ENCODE measurements at places on chromosomes 1 and 21. TPM values are rescaled to one million over a fixed set of nuclear protein-coding genes. Genes with fewer than 3 reads are reported as not detected.
A peak's percentile ranks its signal among the peaks of the same experiment; 100 is the strongest.

DNA sequence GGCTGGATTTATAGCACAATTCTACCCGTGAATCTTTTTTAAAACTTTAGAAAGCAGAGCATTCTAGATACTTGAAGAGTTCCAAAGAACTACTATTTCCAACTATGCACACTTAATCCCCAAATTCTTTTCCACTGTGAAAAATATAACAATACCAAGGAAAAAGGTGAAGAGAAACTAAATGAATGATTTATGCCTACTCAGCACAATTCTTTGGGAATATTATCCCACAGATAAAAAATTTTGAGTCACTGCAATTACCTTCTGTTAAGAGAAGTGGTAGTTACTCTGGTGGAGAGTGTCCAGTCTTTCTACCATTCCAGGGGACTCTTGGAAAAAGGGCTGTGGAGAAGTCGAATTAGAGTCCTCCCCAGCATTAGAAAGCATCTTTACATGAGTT is 39.2 kb downstream of the ERO1B start:
- DNase-seq, result no peak

The PTPN22 gene
- 2.3 TPM for total RNA-seq

GRCh38 chr1:94672001-94672400 is 130.4 kb upstream of the F3 start:
- DNase-seq, result no peak

GRCh38 chr1:242243472-242243871 is 244.6 kb upstream of the MAP1LC3C start:
- no peak for DNase-seq

DNA sequence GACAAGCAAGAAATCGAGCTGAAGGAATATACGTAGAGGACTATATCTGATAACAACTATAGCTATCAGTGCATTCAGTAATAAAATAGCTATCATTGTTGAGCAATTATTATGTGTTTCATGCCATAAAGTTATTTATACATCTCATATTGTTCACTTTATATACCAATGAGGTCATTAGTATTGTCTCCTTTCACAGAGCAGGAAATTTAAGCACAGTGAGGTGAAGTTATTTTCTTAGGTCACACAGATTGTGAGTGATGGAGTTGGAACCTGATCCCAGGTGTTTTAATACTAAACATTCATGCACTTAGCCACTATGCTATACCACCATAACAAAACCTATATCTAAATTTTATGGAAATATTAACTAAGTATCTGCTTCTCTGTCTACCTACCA is 180.5 kb upstream of the DPYD start:
- DNase-seq, result no peak

DNA sequence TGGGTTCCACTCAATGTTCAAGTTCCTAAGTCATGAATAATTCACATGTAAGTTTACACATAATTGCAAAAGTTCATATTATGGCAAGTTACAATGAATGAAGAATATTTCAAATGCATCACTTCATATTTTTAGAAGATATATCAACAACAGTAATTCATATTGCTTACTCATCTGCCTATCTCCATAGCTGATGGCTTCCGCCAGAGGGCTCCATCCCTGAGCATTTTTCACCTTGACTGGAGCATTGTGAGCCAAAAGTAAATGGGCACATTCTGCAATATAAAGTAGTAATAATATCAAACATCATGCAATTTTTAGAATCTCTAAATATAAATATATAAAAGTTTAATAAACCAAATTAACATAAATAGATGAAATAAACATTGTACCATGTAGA is 29.8 kb downstream of the ANKRD13C start:
- no peak for DNase-seq

DNA sequence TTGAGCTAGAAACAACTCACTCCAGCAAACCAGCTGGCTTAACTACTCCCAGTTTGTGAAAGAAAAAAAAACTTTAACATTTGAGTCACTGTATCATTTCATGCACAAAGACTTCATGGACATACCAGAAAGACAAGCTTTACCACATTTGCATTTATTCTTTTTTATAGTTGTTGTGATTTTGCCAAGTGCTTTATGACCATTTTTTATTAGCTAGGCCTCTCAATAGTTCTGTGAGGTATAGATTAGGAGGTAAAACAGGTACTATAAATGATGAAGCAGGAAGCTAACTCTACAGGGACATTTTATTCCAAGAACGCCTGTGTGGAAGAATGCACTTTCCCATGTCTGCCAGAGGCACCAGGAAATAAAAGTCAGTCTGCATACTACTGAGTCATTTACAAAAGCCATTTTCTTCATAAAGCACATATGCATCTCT is 8.2 kb upstream of the DENND1B start:
- no peak for DNase-seq

DNA sequence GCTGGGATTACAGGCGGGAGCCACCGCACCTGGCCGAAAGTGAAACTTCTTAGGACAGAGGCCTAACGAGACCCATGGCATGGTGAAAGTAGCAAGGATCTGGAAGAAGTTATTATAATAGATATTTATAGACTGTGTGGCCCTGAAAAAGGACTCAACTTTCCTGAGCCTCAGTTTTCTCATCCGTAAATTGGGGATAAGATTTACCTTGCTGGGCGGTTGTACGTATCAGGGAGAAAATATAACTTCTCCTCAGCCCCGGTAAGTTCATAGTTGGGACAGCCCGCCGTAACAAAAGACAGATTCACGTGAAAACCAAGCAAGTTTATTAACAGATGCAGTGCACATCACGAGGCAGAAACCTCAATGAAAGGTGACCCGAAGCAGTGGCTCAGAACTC is 5.5 kb upstream of the PIK3CD start:
- no peak for DNase-seq

The CATSPERE gene
- total RNA-seq, result 3.1 TPM

DNA sequence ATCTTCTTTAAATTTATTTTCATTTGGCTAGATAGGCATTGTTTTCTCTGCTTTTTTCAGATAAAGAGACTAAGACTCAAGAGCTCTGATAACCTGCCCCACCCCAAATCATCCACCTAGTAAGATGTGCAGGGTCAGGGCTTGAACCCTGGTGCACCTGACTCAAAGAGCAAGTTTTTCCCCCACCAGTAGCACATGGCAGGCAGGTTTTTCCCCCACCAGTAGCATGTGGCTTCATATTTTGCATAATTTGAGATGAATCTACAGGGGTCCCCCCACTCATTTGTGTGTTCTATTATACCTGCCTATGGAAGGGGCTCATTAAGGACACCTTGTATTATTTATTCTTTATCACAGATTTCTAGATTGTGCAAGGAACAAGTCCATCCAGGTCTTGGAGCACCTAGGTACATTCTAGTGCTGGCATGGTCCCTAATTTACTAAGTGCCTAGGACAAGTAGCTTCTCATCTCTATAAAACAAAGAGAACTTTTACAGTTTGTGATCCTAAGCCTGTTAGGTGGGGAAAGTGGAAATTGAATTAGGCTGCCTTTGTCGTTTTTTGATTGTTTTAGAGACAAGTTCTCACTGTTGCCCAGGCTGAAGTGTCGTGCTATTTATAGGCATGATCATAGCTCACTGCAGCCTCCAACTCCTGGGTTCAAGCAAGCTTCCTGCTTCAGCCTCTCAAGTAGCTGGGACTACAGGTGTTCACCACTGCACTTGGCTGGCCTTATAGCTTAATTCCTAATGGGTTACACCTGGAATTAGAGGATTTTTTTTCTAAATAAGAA is 13.2 kb upstream of the CTSE start:
- no peak for DNase-seq

- DNase-seq, result peak; percentile 8
Observed at GRCh38 chr1:228343191-228343661, 63.4 kb downstream of the TRIM11 start.

The TSPAN2 gene
- total RNA-seq, result 40.5 TPM
